Tongue (tissue), 3 donors: ENCODE measurements at places on chromosomes 13 and 19. TPM values are rescaled to one million over a fixed set of nuclear protein-coding genes. Genes with fewer than 3 reads are reported as not detected.
A peak's percentile ranks its signal among the peaks of the same experiment; 100 is the strongest.

- DNase-seq, result no peak
Measured at GRCh38 chr19:38781058-38781457, 7.7 kb upstream of the LGALS7 start.

GRCh38 chr13:49459580-49459979 lies 15.5 kb downstream of the SETDB2 start:
- DNase-seq, result no peak

GRCh38 chr19:44789943-44790483 lies 12.3 kb downstream of the CBLC start:
- DNase-seq, result no peak

DNA sequence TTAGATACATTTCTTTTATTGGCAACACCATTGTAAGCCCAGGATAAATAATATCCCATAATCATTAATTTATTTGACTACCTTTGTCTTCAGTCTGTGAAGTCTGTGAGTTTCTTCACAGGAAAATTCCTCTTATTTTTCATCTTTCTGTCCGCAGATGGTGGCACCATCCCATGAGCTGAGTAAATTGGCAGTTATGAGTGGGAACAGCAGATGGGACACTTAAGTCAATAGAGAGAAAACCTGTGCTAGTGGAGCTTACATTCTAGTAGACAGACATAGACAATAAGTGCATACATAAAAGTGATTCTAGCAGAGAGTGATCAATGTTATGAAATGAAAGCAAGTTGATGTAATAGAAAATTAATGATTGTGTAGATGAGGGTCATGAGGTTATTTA lies 638.2 kb upstream of the MIR17HG start:
- peak; percentile 5 for DNase-seq

- DNase-seq, result no peak
Measured at GRCh38 chr13:70405266-70405665, 297.0 kb upstream of the KLHL1 start.

- DNase-seq, result peak; percentile 55
Measured at GRCh38 chr19:17555929-17556813, 722 bp downstream of the COLGALT1 start.

- no peak for DNase-seq
Measured at GRCh38 chr13:77291774-77292173, 35.1 kb downstream of the MYCBP2 start.

DNA sequence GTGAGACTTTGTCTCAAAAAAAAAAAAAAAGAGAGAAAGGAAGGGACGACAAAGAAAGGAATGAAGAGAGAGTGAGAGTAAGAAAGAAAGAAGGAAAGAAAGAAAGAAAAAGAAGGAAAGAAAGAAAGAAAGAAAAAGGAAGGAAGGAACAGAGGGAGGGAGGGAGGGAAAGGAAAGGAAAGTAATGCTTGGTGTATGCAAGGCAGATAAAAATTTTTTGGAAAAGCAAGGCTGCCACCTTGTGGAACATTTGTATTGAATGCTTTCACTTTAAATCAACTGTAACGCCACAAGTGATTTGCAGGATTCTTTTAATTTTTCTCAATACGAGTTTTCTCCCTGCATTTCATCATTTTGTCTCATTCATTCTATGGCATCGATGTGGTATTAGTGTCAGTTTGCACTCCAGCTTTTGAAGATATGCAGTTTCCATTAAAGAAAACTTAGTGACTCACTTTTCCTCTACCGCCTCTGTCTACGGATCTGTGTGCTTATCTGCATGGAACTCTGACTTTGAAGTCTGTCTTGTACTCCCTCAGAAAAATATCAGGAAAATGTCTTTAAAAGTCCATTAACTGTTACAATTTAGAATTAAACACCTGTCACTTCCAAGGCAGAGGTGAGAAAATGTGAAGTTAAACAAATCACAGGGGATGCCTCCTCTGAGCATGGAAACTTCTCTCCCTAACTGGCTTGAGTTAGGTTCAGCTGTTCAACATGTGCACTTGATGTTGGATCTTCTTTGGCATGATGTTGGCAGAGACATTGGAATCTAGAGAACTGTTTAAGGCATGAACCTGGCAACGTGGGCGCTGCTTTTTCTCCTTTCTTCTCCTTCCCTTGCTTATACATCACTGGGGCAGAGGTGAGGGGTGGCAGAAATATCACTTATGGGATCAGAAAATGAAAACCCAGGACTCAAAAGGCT lies 20.0 kb upstream of the ZDHHC20 start:
- peak; percentile 91 for DNase-seq

DNA sequence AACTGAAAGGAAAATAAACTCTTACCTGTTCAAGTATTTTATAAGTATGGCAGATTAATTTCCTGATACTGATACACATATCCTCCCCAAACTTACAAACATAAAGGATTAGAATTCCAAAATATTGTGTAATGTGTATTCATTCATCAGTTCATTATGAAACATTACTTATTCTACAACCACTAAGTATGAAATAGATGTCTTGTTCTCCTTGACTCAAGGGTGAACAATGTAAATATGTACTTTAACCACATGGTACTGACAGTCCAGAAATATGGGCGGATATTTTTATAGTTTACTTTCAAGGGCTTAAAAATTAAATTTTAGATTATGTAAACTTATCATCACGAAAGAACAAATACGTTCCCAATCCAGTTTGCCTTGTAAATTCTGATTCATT lies 334.0 kb downstream of the LIG4 start:
- DNase-seq, result no peak

DNA sequence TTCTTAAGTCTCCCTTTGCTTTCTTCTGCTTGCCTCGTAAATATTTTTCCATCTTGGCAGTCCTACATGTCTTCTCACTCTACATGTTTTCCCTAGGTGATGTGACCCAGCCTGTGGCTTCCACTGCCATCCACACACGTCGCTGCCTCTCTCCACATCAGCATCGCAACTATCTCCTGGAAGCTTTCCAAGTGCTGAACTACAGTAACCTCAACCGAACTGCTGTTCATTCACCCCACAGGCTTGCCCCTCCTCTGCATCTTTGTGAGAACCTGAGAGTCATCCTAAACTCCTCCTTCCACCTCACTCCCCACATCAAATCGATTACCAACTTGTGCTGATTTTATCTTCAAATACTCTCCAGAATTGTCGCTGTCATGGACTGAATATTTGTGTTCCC lies 41.2 kb upstream of the USPL1 start:
- peak; percentile 30 for DNase-seq

DNA sequence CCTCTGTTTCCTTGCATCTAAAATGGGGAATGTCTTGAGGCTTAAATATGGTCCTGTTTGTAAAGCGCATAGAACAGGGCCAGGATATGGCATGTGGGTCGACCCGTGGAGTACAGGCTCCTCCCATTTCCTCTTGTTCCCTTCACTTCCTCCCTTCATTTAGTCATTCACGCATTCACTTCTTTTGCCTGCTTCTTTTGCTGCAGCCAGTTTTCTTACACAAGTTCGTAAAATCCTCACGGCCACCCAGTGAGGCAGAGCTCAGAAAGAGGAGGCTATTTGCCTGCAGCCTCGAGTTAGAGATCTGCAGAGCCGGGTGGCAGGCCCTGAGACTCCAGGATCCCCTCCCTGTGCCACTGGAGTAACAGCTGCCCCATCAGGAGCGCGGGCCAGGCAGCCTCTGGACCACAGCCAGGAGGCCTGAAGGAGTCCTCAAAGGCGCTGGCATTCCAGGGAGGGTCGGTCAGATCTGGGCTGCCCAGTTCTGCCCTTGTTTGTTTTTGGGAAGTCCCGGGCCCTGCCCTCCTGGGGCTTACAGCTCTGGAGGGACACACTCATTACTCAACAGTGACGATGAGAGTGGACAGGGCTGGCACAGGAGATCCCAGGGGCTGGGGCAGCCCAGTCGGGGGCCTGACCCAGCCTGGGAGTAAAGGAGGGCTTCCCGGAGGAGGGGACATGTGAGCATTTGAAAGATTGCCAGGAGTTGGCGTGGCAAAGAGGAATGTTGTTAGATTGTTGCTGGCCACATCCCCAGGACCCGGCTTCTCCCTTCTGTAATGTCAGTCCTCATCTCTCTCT lies 4.6 kb downstream of the PPP5C start:
- peak; percentile 90 for DNase-seq

DNA sequence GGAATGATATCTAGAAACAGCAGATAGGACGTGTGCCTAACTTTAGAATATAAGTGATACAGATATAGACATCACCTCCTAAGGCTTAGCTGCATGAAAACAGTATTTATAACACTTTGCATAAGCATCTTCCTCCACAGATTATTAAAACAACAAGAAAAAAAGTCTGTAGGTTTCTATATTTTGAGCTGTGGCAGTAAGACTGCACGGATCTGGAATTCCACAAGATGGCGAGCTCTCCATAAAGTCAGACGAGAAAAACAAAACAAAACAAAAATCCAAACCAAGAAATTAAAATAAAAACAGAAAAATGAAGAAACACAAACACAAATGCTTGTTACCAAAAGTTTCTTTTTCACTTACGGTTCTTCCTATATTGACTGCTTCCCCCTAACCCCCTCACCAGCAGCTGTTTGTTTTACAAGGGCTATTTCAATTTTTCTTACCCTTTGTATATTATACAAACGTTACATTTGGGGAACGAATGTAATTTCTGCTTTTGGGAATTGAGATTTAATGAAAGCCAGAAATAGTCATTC lies 285.8 kb downstream of the MYO16 start:
- DNase-seq, result peak; percentile 45

CEACAM1 gene
- 3.8 TPM for total RNA-seq

ZNF587B gene
- 14.5 TPM for total RNA-seq

CGB2 gene
- not detected for total RNA-seq

SHD gene
- total RNA-seq, result 18.1 TPM

LILRB2 gene
- 0.72 TPM for total RNA-seq
